ENCODE measurements at places on chromosomes 5 and 9.

DNA sequence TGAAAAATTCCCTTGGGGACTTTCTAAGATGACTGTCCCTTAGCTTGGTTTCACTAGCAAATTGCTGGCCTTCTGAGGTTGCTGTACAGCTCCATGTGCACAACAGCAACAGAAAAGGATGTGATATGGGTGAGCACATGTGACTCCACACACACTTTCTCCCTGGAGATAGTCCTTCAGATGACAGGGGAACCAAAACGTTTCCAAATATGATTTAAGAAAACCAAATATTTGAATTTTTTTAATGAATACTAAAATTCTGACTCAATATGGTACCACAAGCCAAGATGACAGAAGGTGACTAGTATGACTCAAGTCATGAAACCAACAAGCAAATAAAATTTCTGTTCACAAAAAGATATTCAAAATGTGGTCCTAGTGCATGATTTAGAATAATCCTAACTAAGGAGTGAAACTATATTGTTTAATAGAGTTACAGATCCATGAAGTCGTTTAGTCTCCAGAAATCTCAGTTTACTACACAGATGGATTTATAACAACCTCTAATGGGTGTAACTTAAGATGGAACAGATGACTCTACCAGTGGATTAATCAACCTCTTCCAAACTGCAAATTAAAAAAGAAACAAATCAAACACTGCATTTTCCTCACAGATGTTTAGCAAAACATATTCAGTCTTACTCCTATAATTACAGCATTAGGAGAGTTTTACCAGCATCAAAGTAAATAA lies 144.8 kb upstream of the PIK3R1 start:
- no peaks in the 10 kb centered on the region for H3K4me1 ChIP-seq
- no peak overlapping the region for H3K27ac ChIP-seq
- no peaks in the 10 kb centered on the region for H3K36me3 ChIP-seq
- H3K27me3 ChIP-seq: no peaks in the 10 kb centered on the region

DNA sequence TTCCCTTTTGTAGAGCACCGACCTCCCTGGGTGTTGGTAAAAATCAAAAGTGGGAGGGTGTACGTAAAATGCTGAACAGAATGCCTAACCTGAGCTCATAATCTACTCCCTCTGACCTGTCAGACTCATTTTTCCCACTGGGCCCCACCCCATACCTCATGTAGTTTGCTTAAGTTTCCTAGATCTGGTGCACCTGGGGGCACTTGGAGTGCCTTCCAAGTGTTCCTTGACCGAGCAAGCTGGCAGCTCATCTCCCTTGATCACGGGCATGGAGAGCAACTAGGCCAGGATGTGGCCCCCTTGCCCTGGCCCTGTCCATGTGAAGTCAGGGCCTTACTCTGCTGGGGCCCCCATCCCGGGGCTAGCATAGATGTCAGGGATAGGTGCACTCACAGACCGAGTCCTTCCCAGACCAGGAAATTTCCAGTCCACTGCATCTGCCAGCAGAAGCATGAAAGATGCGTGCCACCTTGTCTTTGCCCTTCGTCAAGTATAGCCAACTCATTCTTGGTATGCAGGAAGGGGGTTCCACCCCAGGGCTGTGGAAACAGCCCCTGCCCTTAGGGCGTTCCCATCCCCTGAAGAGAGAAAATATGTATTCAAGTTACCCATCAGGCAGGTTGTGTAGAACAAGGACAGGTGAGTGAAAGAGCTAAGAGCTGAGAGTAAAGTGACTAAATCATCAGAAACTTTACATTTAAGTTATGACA lies 41.9 kb downstream of the SLC22A5 start:
- H3K36me3 ChIP-seq: no peaks in the 10 kb centered on the region
- peak overlapping the region; percentile 97 for H3K27ac ChIP-seq
- no peak for DNase-seq
- peak overlapping the region; percentile 84 for H3K4me3 ChIP-seq

DNA sequence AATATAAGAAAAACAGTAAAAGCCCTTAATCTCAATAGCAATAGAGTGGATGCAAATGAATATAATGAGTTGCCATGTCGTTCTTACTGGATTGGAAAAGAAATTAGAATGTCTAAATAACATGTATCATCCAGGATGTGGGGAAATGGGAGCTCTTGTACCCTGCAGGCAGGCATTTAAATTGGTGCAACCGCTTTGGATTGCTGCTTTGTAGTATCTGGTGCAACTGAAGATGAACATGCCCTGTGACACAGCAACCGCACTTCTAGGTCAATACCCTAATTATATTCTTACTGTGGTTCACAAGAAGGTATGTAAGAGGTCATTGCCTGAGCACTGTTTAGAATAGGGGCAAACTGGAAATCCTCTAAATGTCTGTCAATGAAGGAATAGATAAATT lies 18.9 kb downstream of the MRPS30 start:
- no peak for DNase-seq
- no peaks in the 10 kb centered on the region for H3K4me1 ChIP-seq

- peaks cover 5% of the 10 kb centered on the region for H3K4me1 ChIP-seq
- no peak overlapping the region for H3K27ac ChIP-seq
- no peaks in the 10 kb centered on the region for H3K36me3 ChIP-seq
- H3K27me3 ChIP-seq: peaks cover 89% of the 10 kb centered on the region
- no peak overlapping the region for H3K4me3 ChIP-seq
- no peak for DNase-seq
Observed at GRCh38 chr5:146337928-146338327, 711 bp upstream of the POU4F3 start.

- no peak overlapping the region for H3K27ac ChIP-seq
- H3K36me3 ChIP-seq: no peaks in the 10 kb centered on the region
- peaks cover 3% of the 10 kb centered on the region for H3K4me1 ChIP-seq
- no peaks in the 10 kb centered on the region for H3K27me3 ChIP-seq
- H3K4me3 ChIP-seq: no peak overlapping the region
- DNase-seq: peak; percentile 36
Observed at GRCh38 chr5:33205727-33206410, 234.9 kb upstream of the TARS1 start.

Measured in muscle of leg (tissue), 16 donors.